B cell (primary cell): ENCODE measurements at places on chromosomes 3 and 15. TPM values are rescaled to one million over a fixed set of nuclear protein-coding genes. Genes with fewer than 3 reads are reported as not detected.

DNA sequence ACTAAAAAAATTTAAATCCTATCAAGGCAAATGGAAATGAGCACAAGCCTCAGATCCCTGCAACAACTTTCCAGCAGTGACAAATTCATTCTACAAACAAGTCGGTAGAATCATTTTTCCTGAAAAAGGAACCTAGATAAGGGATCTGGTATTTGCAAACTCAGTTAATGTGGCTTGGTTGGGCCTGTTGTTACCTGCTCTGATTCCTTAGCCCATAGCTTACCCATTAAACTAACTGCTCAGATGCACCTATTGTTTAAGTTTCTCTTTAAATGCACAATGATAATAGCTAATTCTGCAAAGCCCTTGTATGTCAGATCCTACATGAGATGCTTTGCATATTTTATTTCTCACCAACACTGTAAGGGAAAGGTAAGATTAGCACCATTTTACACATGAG lies 377.4 kb upstream of the RGMA start:
- no peaks in the 10 kb centered on the region for H3K4me1 ChIP-seq
- no peak overlapping the region for H3K4me3 ChIP-seq
- no peak overlapping the region for H3K27ac ChIP-seq
- no peaks in the 10 kb centered on the region for H3K36me3 ChIP-seq
- DNase-seq: no peak

DNA sequence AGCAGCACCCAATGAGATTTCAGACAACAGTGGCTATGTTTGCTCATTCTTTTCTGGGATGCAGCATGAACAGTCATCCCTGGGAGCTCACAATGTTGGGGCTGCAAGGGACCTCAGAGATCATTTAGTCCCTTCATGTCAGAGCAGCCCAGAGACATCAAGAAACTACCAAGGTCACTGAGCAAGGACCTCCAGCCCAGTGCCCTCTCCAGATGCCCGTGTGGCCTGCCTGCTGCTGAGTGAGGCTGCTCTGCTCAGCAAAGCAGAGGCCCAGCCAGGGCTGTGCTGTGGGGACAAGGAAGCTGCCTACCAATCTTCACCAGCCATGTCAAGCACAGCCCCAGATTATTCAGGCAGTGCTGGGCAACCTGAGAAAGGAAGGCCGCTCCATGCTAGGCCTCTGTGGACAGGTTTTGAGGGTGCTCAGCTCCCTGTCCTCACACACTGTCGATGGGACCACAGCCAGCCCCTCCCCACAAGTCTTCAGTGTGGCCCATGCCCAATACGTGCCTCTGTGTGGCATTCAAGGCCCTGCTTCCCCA lies 99.7 kb downstream of the DAPK2 start:
- H3K4me1 ChIP-seq: peaks cover 13% of the 10 kb centered on the region
- H3K4me3 ChIP-seq: no peak overlapping the region
- no peaks in the 10 kb centered on the region for H3K36me3 ChIP-seq
- peaks cover 2% of the 10 kb centered on the region for H3K27me3 ChIP-seq

DNA sequence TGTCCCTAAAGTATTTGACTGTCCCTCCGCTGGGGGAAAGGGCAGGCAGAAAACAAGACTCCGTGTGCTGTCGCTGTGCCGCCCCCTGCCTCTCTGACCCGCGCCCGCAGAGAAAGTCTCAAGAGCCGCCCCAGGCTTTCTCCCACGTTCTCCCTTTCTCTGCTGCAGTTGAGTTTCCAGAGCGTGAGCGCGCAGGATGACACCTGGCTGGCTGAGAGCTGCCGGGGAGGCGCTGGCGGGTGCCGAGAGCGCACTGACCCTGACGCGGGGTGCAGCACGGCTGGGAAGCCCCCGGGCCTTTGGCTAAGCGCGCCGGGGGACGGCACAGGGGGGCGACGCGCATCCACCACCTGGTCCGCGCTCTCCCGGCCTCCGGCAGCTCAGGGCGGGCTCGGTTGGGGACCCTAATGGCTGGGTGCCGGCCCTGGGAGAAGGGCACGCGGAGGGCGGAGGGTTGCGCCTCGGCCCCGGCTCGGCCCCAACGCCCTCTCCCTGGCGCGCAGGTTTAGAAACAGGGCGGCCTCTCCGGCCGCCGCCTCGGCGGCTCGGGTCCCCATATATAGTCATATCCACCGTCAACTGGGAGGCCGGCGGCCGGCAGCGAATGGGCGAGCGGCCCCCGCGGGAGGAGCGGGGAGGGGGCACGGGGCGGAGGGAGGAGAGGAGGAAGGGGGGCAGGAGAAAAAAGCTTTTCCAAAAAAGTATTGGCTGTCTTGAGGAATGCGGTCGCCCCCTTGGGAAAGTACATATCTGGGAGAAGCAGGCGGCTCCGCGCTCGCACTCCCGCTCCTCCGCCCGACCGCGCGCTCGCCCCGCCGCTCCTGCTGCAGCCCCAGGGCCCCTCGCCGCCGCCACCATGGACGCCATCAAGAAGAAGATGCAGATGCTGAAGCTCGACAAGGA lies at the start of gene TPM1:
TSS of gene TPM1 (plus strand) at position 774 of the 903 bp plus-strand sequence. CDS start at position 857, 83 bp downstream.
- H3K4me1 ChIP-seq: peaks cover 20% of the 10 kb centered on the region
- H3K27ac ChIP-seq: no peak within 1 kb of the TSS
- DNase-seq: peak; percentile 40
- H3K36me3 ChIP-seq: no peaks in the 10 kb centered on the region
- peak within 1 kb of the TSS; percentile 26 for H3K4me3 ChIP-seq

DNA sequence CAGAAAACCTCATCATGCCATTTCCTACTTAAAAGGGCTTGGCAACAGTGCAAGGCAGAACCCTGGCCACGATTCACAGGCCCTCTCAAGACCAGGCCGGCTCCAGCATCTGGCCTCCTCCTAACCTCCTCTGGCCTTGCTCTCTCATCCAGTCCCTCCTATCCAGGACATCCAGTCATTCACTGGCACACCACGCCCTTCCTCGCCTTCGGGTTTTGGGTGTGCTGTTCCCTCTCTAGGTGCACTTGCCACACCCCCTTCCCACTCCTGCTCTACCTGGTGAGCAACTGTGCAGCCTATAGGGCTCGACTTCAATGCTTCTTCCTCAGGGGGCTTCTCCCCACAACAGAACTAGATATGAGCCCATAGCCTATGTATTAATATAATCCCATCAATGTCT lies 317.1 kb downstream of the ARRDC4 start:
- H3K27ac ChIP-seq: no peak overlapping the region
- H3K4me3 ChIP-seq: no peak overlapping the region
- DNase-seq: no peak

DNA sequence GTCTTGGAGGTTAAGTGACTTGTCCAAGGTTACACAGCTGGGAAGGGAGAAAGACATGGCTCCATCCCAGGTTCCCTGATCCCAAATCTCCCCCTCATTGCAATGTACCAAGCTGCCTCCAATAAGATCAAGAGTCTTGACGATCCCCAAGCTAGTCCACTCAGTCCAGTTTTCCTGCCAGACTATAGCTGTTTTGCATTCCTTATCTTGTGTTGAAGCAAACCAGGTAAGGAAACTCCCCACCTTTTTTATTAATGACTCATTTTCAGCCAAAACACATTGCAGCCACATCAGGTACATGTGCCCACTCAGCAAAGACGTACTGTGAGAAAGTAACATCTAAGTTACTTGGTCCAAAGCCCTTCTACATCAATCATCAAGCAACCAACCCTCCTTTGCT lies 41.9 kb downstream of the LIPC start:
- H3K36me3 ChIP-seq: no peaks in the 10 kb centered on the region
- no peak for DNase-seq
- H3K27me3 ChIP-seq: peaks cover 4% of the 10 kb centered on the region
- H3K4me1 ChIP-seq: peaks cover 3% of the 10 kb centered on the region
- H3K27ac ChIP-seq: no peak overlapping the region
- no peak overlapping the region for H3K4me3 ChIP-seq

DNA sequence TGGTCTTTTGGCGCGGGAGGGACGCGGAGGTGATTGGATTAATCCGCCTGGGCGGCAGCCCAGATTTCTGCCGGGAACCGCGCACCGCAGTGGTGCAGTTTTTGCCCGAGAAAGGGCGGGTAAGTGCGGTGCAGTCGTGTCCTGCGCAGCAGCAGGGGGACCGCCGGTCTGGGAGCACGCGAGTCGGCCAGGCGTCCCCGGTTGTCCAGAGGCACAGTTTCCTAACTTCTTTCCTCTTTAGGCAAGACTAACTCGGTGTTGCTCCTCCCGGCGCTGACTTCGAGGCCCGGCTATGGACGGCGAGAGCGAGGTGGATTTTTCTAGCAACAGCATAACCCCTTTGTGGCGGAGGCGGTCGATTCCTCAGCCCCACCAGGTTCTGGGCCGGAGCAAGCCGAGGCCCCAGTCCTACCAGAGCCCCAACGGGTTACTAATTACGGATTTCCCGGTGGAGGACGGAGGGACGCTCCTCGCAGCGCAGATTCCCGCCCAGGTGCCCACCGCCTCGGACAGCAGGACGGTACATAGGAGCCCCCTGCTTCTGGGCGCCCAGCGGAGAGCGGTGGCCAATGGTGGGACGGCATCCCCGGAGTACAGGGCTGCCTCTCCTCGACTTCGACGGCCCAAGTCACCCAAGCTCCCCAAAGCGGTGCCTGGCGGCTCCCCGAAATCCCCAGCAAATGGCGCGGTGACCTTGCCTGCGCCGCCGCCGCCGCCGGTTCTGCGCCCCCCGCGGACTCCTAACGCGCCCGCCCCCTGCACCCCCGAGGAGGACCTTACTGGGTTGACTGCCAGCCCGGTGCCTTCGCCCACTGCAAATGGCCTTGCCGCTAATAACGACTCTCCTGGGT lies 736 bp downstream of the ARHGEF26 start:
- peaks cover 20% of the 10 kb centered on the region for H3K4me1 ChIP-seq
- peak; percentile 19 for DNase-seq
- H3K27ac ChIP-seq: no peak overlapping the region

DNA sequence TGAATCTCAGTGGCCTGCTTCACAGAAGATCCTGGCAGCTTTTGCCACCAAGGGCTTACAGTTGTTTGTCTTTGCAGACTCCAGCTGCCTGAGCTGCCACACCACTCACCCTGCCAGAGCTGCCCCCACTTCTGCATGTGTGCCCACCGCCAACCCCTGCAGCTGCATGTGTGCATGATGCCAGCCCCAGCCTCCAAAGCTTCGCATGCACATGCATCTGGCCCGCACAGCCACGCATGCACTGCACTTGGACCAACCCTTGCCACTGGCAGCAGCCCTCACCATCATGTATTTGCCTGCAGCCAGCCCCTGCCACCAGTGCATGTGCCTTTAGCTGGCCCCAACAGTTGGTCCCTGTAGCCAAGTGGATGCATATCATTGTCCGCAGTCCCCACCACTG lies 31.3 kb downstream of the CCDC54 start:
- no peaks in the 10 kb centered on the region for H3K4me1 ChIP-seq
- H3K4me3 ChIP-seq: no peak overlapping the region
- no peaks in the 10 kb centered on the region for H3K27me3 ChIP-seq
- H3K27ac ChIP-seq: no peak overlapping the region

DNA sequence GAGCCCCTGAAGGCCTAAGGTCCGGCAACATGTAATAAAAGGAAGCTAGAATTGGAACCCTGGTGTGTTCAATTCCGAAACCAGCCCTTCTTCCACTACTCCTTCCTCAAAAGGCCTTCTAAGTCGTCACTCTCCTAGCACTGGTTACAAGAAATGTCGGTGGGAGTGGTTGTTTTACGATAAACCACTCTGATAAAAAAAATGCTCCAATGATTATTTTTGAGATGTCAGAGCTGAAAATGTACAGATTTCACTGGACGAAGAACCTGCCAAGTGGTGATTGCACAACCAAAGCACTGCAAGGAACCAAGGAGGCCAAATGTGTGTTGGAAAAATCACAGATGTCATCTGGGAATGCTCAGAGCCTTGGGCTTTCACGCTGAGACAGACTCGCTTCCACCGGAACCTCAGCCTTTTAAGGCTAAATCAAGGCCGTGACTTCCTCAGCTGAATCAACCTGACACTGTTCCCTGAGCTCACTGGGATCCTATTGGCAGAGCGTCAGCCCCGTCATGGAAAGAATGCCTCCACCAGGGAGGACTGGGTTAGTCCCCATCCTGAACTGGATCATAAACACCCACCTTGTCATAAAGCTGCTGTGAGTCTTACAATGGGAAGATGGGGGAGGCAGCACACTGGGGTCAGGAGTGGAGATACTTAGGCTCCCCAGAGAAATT lies 108.1 kb upstream of the THBS1 start:
- no peaks in the 10 kb centered on the region for H3K36me3 ChIP-seq
- no peak for DNase-seq
- H3K27ac ChIP-seq: no peak overlapping the region

DNA sequence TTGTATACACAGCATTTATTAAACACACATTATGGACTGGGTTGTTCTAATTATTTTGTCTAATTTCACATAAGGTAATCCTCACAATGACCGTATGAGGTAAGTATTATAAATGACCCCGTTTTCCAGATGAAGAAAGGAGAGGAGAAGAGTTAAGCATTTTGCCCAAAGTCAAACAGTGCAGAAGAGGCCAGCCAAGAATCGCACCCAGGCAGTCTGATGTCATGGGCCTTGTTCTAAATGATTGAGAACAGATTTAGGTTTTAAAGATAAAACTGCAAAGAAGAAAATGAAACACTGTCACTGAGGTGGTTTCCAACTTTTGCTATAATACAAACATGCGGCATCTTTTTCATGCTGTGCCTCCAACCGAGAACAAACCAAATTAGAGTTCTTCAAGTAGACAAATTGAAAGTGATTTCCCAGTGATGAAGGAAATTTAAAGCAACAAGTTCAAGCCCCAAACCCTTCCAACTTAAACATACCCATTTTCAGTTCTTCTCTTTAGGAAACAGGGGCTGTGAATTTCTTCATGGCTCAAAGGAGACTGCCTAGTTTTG lies 155.3 kb downstream of the THRB start:
- no peak overlapping the region for H3K4me3 ChIP-seq
- no peaks in the 10 kb centered on the region for H3K27me3 ChIP-seq
- no peak for DNase-seq
- H3K27ac ChIP-seq: no peak overlapping the region

DNA sequence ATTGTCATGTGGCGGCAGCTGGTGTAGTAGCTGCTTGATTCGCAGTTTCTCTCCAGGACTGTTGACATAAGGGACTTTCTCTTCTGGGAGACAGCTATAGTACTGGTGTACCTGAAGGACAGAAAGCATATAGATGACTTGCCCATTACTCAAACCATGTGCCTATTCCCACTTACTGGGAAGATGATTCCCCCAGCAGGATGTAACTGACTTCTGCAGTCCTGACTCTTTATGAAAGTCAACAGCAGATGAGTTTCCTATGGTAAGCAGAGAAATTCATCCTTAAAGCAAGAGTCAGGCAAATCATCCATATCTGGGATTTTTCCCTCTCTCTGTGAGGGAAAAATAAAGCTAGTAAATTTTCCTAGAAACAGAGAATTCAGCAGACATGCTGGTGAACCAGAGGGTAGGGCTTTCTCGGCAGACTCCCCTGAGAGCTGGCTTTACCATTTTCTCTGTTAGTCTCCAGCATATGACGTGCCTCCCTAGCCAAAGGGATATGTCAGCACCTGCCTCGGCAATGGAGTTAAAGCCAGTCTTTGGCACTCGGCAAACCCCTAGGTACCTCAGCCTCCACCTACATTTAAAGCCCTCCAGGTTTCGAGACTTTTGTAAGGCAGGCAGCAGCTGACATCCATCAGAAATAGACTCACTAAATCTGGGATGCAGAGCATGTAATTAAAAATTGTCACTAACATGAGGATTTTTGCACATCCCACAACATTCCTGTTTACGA lies 62.1 kb downstream of the PRICKLE2 start:
- no peak for DNase-seq
- H3K4me3 ChIP-seq: no peak overlapping the region

GABRR3 gene
- not detected in 2 replicates for total RNA-seq

SH2D7 gene
- not detected in 2 replicates for total RNA-seq

TLNRD1 gene
- total RNA-seq: 26.5 and 26.7 TPM in 2 replicates

EPB42 gene
- not detected in 2 replicates for total RNA-seq

CLDN16 gene
- not detected in 2 replicates for total RNA-seq

FAM43A gene
- 77.0 and 78.6 TPM in 2 replicates for total RNA-seq
